ENCODE measurements at places on chromosomes 16 and 17.

- DNase-seq: peak; percentile 73
Observed at GRCh38 chr17:76547183-76547641, 7.4 kb downstream of the PRCD start.

DNA sequence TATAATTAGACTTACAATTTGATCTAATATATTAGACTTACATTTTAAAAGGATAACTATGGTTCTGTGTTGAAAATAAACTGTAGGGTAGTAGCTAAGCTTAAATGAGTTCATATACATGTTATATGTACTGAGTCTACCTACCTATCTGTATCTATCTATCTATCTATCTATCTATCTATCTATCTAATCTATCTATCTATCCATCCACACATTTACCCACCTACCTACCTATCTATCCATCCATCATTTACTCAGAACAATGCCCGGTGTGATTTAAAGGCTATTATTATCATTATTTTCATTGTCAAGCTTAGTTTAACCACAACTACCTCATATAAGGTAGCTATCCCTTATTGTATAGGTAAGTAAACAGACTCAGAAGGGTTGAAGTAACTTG, 7.0 kb downstream of the KRT10 start:
- no peak for DNase-seq

- no peak for DNase-seq
Observed at GRCh38 chr16:78681743-78682142, 582.3 kb downstream of the WWOX start.

- DNase-seq: no peak
Observed at GRCh38 chr17:42098730-42099399, 592 bp upstream of the ZNF385C start.

GRCh38 chr16:49750341-49751000, 105.4 kb downstream of the ZNF423 start:
- DNase-seq: no peak
